ENCODE measurements at places on chromosomes 2 and 18.

DNA sequence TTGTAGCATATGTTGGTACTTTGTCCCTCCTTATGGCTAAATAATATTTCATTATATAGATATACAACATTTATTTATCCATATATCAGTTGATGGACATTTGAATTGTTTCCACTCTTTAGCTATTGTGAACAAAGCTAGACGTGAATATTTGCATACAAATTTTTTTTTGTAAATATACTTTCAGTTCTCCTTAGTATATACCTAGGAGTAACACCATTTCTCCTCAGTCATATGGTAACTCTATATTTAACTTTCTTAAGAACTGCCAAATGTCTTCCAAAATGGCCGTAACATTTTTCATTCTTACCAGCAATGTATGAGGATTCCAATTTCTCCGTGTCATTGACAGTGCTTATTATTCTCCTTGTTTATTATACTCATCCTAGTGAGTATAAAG, 74.5 kb downstream of the TMEM185B start:
- DNase-seq = no peak

GRCh38 chr2:75324141-75324540, 124.8 kb upstream of the TACR1 start:
- DNase-seq = no peak

GRCh38 chr2:104041351-104041750, 812.6 kb upstream of the POU3F3 start:
- DNase-seq = no peak

DNA sequence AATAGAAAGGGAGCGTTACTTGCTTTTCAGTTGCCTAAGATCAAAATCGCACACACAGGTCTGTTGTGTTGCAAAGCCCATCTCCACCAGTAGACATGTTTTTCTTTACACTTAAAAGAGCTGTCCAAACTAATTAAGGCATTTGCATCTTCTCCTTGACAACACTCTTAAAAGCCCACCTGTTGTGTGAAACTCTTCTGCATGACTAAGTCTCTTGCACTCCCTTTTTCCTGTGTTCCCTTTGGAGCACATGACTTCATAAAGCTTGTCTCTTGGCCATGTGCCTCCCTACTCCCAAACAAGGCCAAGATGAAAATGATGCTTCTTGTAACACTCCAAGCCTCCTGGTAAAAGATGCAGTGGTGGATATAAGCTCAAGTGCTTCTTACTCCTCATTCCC, 26.1 kb downstream of the PID1 start:
- DNase-seq = no peak

- DNase-seq = no peak
Measured at GRCh38 chr2:217409949-217410680, 550.3 kb upstream of the TNP1 start.

GRCh38 chr2:218384975-218385374, 2.9 kb downstream of the SLC11A1 start:
- no peak for DNase-seq

- no peak for DNase-seq
Measured at GRCh38 chr18:79275992-79276391, 119.7 kb upstream of the NFATC1 start.

DNA sequence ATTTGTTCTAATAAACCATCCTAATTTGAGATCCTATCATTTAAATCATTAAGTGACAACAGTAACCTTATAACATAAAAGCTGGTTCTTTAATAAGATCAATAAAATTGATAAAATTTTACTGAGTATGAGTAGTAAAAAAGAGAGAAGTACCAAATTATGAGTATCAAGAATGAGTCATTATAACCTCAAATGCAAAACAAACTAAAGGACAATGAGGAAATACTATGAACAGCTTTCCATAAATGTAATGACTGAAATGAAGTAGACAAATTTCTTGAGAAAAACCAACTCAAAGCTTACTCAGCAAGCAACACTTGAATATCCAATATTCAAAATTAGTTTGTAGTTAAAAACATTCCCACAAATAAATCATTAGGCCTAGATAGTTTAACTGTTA, 433.0 kb downstream of the ZEB2 start:
- no peak for DNase-seq

DNA sequence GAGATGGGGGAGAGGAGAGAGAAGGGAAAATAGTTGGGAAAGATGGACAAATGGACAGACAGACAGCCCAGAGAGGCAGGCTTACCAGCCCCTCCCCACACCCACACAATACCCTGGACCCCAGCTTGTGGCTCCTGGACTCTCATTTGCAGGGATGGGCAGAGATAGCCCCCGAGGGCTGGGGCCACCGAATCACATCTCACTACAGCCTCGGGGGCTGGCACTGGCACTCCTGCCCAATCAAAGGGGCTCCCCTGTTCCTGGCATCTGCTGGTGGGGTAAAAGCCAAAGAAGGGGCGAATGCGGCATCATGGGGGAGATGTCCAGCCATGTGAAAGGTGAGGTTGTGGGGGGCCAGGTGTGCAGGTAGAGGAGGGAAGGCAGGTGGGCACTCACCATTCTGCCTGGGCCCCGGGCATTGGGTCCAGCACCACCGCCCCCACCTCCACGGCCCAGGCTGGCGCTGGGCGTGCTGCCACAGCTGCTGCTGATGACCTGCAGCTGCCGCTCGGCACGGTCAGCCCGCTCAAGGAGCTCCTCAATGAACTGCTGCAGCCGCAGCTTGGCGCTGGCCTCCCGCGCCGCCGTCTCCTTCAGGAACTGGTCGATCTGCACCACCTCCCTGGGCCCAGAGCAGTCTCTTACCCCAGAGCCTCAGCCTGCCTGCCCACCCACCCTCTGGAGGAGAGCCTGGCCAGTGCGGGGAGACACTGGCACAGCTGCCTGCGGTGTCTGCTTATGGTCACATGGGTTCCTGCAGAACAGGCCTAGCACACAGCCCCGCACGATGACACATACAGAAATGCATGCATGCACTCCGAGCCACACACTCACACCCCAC, 18.0 kb downstream of the FBXO41 start:
- DNase-seq = no peak

GRCh38 chr18:32156855-32157254, 33.0 kb upstream of the MEP1B start:
- no peak for DNase-seq
